Activated T-helper 2 cell treated with anti-CD3 and anti-CD28 coated beads, Interferon-gamma antibody, Interleukin-2, Interleukin-4, amounts not matched to agents 10 μg/mL and 5 μg/mL and 100 μg/mL, durations not matched to agents 14 hours and 24 hours and 36 hours (primary cell): ENCODE measurements at places on chromosomes 12 and 14.

DNA sequence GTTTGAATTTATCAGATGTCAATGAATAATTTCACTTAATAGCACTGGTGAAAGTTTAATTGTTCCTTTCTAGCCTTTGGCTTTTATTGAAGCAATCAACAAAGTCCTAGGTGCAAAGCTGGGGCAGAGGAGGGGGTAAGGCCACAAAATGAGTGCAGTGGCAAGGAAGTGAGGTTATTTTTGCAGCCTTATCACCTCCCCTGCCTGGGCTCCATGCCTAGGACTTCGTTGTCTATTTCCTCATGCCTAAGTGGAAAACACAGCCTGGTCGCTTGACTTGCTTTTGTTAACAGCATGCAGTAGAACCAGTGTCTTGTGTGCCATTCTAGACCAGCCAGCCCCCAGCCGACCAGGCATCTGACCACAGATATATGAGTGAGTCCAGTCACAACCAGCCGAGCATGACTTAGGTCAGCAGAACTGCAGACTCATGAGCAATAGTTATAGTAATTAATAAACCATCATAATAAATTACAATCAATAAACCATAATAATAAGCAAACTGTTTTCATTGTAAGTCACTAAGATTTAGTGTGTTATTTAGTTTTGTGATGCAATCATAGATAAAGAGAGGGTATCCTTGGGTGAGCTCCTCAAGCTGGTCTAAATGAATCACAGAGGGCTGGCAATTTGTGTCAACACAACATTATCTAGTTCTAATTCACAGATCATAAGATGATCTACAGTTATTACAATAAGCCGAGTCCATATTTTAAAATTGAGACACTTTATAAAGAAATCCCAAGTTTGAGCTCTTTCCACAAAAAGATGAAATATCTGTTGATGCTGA lies 156.8 kb downstream of the GLT1D1 start:
- no peak for DNase-seq

- DNase-seq: no peak
These were observed 788.4 kb downstream of the SLC6A15 start for GRCh38 chr12:84124211-84124610.

- no peak for DNase-seq
These were observed 206.6 kb downstream of the CACNA1C start for GRCh38 chr12:2259369-2259768.

DNA sequence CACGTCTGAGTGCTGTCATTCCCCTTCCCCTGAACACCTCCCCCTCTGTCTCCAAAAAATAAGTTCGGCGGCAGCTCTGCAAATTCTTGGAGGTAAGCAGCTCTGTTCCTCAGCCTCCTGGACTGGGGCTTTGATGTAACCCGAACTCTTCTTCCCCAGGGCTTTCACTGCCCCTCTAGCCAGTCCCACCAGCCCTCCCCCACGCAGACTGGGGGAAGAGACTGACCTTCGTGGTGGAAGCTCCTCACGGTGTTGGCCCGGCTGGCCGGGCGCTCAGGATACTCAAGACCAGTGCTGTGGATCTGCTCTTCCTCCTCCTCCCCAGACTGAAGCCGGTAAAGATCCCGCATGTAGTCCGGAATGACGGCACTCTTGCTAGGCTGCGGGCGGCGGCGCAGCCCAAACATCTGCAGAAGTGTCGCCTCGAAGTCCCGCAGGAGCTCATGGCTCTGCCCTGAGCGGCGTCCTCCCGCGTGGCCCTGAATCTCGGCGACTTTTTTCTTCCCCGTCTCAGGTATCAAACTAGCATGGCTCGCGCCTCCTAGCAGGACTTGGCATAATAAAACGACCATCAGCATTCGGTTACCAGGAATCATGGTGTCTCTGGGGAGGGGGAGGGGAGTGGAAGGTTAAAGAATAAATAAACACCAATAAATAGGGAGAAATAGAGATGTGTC lies 4.9 kb downstream of the BMP4 start:
- no peak for DNase-seq
